PC-3 (cell line): ENCODE measurements at places on chromosomes 13 and 19. TPM values are rescaled to one million over a fixed set of nuclear protein-coding genes. Genes with fewer than 3 reads are reported as not detected.

- DNase-seq: no peak
Observed at GRCh38 chr13:55345224-55345623, 1795.5 kb upstream of the PRR20A start.

DNA sequence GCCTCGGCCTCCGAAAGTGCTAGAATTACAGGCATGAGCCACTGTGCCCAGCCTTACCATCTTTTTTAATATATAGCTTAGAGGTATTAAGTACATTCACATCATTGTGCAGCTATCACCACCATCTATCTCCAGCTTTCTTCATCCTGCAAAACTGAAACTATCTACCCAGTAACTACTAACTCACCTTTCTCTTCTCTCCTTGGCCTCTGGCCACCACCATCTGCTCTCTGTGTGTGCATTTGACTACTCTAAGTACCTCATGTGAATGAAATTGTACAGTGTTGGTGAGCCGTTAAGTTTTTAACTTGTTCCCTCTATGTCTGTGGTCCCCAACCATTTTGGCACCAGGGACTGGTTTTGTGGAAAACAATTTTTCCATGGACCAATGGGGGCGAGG lies 56.1 kb downstream of the CDK8 start:
- no peak for DNase-seq

DNA sequence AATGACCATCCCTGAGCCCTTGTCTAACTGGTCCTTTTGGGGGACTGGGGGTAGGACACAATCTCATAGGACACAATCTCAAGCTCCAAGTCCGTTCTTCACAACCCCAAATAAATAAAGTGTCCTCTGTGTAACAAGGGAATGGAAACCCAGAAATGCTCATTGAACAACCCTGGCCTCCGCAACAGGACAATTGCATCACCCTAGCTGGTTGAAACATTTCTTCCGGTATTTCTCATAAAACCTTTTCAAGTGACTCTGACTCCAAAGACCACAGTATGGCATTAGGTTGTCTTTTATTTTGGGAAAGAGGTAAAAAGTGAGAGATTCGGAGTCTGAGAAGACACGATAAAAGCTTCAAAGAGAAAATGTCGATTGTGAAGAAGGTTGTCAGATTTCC lies 186.6 kb downstream of the ZNF536 start:
- DNase-seq: no peak

DNA sequence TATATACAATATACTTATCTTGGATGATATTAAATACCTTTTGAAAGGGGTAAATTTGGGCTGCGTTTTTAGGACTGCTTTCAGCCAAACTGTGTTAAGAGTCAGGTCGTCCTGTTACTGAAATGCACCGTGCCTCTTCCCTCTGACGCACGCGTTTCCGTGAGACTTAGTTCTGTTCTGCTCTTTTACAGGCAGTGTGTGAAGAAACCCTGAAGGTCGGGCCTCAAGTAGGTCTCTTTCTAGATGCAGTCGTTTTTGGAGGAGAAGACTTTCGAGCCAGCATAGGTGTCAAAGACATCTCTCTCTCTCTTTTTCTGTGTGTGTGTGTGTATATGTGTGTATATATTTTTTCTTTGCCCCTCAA lies 107.0 kb downstream of the ZIC5 start:
- DNase-seq: no peak

DNA sequence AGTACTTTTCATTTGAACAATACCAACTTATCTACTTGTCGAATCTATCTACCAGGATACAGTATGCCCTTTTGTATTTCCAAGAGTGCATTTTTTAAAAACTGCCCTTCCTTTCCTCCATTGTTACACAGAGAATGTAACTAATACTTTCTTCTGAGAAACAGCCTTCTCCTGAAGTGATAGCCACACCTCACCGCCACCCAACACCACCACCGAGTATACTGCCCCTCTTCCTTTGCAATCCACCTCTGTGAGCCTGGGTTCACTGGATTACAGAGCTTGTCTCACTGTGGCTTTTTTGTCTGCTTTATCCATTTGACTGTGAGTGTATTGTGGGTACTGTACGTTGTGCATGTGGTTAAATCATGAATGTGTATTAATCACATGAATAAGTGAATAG lies 305.4 kb downstream of the KLF12 start:
- no peak for DNase-seq

- no peak for DNase-seq
Observed at GRCh38 chr13:42702716-42703115, 78.7 kb upstream of the FAM216B start.

- DNase-seq: no peak
Observed at GRCh38 chr13:84605927-84606326, 723.7 kb upstream of the SLITRK1 start.

GRCh38 chr19:31174948-31175347 lies 174.3 kb downstream of the TSHZ3 start:
- no peak for DNase-seq

DNA sequence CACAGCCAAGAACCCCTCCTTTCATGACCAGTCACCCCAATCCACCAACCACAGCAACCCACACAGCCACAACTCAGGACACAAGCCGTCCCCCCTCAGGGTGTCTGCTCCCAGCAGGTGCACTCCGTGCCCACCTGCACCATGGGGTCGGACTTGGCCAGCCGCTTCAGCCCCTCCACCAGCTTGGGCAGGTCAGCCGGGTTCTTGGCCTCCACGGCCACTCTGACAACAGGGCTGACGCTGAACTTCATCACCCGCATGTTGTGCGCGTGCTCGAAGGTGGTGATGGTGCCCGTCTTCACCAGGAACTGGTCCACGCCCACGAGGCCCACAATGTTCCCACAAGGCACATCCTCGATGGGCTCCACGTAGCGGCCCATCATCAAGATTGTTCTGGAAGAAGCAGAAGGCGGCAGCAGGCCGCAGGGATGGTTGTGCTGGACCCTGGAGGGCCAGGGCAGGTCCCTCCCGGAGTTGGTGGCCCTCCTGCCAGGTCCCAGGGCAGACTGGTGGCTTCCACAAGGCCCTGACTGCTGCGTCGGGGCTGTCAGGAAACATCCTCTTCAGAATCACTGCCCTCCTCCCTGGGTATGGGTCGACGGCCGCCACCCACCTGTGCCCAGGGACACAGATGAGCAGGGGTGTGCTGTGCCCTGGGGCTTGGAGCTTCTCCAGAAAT lies 5.5 kb downstream of the EEF2 start:
- DNase-seq: no peak

DNA sequence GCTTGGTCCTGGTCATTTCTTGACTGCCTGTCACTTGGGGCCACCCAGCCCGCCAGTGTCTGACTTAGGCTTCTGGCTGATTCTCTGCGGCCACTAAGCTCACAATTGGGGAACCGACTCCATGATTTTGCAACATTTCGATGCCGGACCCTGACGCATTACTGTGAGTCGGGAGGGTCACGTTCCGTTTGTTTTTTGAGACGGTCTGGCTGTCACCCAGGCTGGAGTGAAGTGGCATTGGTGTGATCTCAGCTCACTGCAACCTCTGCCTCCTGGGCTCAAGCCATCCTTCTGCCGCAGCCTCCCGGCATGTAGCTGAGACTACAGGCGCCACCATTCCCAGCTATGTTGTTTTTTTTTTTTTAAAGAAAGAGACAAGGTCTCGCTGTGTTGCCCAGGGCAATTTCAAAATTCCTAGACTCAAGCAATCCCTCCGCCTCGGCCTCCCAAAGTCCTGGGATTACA lies 3.2 kb upstream of the ADAT3 start:
- no peak for DNase-seq

DNA sequence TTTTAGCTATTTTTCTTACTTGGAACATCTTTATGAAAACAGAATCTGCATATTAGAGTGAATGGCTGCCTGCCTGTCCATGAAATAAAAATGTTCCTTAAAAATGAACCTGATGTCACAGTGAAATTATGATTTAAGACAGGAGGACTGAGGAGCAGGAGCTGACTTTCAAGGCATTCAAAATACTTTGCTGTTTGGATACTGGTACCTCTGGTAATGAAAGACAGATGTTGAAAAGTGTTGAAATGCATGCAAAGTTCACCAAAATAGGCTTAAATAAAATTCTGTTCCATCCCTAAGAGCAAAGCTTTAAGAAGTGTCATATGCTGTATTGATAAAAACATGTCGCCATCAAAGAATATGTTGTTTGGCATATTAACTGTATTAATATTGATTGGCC lies 1.7 kb downstream of the ARHGEF7 start:
- DNase-seq: no peak

DNA sequence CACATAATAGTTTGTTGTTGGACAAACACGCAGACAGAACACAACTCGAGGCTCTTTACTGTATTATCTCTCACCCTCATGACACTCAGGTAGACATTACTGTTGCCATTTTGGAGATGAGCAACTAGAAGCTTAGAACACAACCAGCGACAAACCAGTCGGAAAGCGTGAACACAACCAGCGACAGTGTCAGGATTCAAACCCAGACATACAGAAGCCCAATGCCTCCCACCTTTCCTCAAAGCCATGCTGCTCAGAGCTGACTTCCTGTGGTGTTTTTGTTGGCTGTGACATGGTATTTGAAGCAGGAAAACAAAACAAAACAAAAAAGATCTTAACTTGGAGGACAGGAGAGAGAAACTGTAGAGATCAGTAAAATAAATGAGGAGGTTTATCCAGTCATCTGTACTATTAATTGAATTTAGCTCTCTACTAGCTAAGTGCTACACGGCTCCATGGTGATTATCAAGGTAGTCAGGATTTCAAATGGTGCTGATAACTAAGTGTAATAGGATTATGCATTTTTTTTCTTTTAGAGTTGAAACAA lies 92.1 kb downstream of the STARD13 start:
- DNase-seq: no peak

- DNase-seq: no peak
Observed at GRCh38 chr13:94261163-94261562, 218.3 kb downstream of the DCT start.

TRIM28 gene
- 1,169 and 1,653 TPM in 2 replicates for total RNA-seq

VASP gene
- total RNA-seq: 120 and 158 TPM in 2 replicates

LRRC8E gene
- total RNA-seq: 30.8 and 35.3 TPM in 2 replicates

SIGLEC6 gene
- total RNA-seq: not detected in 2 replicates

ZNF799 gene
- total RNA-seq: 3.8 and 5.9 TPM in 2 replicates

MEDAG gene
- not detected in 2 replicates for total RNA-seq

CHMP2A gene
- total RNA-seq: 220 and 264 TPM in 2 replicates
